Cortex of kidney (tissue), 1 donor: ENCODE measurements at places on chromosomes 4 and X.

DNA sequence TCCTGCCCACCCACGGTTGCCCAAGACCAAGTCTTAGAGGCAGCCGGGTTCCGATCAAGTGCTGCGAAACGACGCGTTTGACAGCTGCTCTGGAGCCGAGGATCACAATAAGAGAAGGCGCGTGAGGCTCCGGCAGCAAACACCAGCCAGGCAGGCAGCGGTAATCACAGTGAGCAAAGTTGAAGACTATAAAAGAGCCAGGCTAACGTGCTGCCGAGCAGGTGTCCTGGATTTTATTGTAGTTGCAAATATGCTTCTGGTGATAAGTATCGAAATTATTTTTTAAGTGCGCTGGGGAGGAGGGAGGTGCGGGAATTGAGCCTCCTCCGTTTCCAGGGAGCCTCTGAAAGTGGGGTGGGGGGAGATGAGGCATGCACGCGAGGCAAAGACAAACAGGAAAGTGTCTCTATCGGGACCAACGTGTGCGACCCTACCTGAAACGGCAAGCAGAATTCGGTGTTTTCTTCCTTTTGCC is 590 bp downstream of the GABRA2 start:
- DNase-seq, result no peak

DNA sequence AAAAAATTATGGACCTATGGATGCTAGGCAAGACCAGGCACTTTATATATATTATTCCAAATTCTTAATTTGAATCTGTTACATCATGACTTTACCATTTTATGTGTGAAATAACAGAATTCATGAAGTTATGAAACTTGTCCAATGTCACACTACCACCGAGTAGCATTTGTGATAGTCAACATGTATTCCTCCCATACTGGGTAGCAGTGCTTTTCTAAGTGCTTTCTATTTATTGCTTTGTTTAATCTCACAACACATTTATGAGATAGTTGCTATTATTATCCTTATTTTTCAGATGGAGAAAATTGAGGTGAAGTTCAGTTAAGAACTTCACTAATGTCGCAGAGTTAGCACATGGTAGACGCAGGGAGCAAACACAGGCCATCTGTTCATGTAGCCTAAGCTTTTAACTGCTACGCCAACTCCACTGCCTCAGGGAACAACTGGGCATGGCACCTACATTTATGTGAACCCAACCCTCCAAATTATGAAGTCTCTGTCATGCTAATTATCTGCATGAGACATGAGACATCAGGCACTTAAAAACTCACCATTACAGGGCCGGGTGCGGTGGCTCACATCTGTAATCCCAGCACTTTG is 20.8 kb downstream of the GUCY1A1 start:
- DNase-seq, result no peak

GRCh38 chrX:150517303-150517910 is 51.0 kb upstream of the MTM1 start:
- DNase-seq, result no peak

- no peak for DNase-seq
Observed at GRCh38 chr4:109294006-109294405, 8.5 kb downstream of the COL25A1 start.

DNA sequence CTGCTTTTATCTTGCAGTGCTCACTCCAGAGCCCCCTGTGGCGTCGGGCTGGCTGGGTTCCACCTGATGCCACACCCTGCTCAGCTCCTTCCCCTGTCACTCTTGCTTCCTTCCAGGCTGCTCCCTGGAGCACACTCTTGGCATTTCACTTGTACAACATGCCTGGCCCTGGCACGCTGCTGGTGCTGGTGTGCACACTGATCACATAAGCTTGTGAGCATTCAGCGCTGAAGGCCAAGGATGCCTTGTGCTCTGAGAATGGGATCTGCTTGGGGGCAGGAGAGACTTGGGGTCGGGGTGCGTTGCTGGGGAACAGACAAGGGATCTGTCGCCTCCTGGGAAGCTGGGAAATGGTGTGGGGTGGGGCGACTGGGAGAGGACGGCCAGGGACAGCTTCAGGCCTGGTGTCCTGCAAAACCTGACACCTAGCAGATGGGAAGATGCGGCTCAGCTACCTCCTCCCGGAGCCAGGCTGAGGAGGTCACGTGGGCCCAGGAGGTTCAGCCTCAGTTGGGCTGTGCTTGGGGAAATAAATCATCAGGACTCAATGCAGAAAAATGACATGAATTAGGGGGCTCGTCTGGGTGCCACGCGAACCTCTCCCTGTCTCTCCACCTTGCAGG is 108.5 kb downstream of the PHKA2 start:
- DNase-seq, result no peak

GRCh38 chr4:581181-581580 is 5.1 kb upstream of the TMEM271 start:
- no peak for DNase-seq

GRCh38 chrX:77003956-77004355 is 443.2 kb upstream of the FGF16 start:
- no peak for DNase-seq

DNA sequence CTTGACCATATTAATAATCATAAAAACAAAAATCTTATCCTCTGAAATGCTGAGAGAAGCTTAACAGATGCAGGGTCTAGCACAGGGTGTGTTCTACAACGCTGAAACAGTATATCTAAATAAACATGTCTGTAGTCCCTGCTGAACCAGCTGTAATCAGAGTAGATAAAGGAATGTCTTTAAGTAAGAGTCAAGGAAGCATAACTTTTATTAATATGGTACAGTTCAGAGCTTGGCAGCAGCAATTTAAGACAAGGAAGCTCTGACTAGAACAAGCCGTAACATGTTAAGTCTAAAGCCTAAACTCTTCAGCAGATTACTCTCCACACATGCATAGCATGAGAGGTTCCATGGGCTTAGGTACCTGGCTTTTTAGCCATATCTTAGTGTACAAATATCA is 36.1 kb downstream of the NFKB1 start:
- DNase-seq, result no peak

GRCh38 chr4:101177154-101177553 is 170.2 kb downstream of the PPP3CA start:
- DNase-seq, result no peak

GRCh38 chr4:59341506-59341905 is 1858.6 kb upstream of the ADGRL3 start:
- no peak for DNase-seq

- DNase-seq, result no peak
Observed at GRCh38 chrX:66053414-66053813, 13.5 kb upstream of the VSIG4 start.

DNA sequence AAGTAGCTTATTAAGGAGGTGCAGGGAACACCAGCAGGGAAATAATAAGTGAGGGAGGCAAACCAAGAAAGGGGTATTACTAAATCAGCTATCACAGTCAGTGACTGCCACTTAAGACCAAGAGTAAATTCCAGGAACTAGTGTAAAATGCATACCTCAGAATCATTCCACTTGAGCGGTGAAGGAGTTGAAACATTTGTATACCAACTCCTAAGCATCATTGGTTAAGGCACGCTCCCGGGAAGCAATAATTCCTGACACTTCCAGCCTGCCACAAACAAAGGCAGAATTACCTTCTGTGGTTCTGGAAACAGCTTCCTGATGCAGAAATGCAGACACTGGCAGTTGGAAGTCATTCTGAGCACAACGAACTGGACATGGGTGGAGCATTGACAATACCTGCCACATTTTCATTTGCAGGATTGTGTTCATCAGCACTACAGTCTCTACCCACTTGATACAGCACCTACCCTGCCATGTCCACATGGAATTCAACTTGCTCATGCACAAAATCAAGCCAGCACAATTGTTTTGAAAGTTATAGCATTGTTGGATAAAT is 82.1 kb downstream of the PPP1R2C start:
- DNase-seq, result no peak

GRCh38 chrX:23729214-23729613 is 13.9 kb downstream of the ACOT9 start:
- DNase-seq, result no peak

DNA sequence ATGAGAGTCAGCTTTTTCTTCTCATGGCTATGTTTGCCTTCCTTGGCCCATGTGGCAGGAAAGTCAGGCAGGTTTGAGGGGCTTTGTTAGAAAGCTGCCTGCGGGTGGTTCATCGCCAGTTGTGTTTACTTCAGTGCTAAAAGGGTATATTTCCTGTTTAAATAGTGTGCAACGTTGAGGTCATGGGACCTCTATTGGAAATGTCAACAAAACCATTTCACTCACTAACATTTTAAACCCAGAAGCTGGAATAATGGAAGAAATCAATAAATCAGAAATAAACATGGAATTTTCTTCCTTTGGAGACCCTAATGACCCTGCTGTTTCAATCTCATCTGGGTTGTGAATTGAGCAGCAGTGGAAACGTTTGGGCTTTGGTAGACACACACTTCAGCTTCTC is 185.8 kb downstream of the ANKRD50 start:
- DNase-seq, result no peak

GRCh38 chrX:77446029-77446585 is 1.1 kb upstream of the FGF16 start:
- DNase-seq, result no peak

DNA sequence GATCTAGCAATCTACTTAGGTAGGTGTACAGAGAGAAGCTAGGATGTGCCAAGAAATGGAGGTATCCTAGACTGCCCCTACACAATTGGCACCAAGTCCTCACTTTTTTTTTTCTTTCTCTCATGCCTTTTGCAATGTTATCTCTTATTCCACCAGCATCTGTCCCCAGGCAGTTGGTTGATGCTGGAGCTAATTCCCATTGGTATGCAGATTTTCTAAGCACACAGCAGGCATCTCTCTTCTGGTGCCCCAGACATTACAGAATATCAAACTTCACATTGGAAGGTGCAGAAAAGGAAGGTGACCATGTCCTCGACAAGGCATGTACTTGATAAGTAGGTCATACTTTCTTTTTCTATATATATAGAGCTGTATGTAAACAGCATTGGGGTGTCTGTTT is 21.6 kb downstream of the LUZP4 start:
- DNase-seq, result no peak

DNA sequence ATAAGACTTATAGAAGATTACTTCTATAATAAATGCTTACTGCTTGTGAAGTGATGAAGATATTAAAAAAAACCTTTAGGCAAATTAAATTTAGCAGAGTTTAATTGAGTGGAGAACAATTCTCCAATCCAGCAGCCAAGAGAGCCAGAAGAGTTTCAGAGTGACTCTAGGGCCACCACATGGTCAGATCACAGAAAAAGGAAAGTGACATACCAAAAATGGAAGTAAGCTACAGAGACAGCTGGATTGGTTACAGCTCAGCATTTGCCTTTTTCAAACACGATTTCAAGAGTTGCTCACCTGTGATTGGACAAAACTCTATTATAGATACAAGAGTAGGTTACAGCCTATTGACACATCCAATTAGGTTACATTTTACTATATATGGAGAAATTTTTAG is 79.0 kb upstream of the TRAM1L1 start:
- DNase-seq, result no peak

DNA sequence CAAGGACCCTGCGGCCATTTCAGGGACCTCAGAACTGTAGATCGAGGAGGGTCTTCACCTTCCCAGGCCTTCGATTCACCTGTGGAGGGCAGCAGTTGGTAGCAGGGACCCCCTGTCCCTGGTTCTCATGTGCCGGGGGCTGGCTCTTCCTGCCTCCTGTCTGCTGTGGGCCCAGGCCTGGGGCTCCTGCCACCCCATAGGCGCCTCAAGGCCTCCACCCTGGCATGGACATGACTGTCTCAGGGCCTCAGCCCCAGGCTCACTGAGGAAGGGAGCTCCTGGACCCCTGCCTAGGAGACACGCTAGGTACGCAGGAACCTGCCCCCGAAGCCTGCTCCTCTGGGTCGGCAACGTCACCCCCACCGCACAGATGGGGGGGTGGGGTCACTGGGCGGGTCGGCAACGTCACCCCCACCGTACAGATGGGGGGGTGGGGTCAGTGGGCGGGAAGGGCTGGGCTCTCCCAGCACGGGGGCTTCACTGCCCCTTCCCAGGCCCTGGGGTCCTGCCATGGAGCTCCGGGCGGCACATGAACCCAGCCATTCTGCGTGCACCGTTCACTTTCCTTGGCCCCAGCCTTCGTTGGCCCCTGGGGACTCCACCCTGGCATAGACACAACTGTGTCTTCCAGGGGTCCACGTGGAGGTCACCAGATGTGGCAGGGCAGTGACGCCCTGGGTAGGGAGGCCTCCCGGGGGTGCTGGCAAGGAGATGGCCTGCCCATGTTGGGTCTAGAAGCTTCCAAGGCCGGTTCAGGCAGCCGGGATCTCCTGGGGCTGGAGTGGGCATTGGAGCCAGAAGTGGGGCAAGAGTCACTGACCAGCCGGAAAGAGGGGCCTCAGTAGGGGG is 3.5 kb upstream of the HGFAC start:
- no peak for DNase-seq

DNA sequence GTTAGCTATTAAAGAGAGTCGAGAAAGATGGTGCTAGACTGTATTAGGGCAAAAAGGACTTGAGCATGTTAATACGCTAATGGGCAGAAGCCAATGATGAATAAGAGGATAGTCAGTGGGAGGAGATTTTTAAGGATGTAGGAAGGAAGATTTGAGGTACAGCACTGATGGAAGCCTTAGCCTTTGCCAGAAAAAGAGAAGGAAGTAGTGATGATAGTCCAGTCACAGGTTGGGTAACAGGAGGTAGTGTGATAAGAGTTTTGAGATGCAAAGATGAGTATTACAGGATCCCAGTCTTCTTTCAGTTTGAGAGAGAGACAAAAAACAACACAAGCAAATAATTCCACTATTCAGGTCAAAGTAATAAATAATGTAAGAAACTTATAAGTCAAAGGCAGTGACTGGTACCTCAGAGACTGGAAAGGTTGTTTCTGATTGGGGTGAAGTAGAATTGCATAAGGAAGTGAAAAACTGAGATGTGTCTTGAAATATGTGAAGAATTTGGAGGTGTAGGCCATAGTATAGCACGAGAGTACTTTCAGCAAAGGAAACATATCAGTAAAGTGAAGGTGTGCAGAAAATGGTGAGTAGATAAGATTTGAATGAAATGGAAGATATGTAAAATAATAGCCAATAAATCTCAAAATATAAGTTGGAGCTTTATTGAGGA is 22.1 kb upstream of the NDNF start:
- no peak for DNase-seq

- DNase-seq, result no peak
Observed at GRCh38 chrX:7110821-7111276, 36.7 kb upstream of the STS start.

- DNase-seq, result no peak
Observed at GRCh38 chr4:94032754-94033153, 174.9 kb upstream of the SMARCAD1 start.
